ENCODE measurements at places on chromosomes 3 and 15. TPM values are rescaled to one million over a fixed set of nuclear protein-coding genes. Genes with fewer than 3 reads are reported as not detected.

DNA sequence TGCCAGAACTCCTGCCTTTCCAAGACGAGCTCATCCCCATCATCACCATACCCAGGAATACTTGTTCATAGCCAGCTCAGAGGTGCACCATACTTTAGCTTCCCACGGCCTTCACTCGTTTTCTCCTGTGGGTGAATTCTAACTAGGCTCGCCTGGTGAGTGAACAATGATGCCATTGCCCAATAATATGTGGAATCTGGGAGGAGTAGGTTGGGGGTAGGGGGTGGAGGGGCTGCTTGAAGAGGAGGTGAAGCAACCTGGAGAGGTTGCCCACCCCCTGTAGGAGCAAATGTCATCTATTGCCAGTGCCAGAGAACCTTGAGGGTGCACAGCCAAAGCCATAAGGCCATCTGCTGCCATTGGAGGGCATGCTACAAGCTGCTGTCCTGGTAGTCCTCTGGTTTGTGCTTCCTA is 592 bp upstream of the ZNF445 start:
- DNase-seq = no peak

DNA sequence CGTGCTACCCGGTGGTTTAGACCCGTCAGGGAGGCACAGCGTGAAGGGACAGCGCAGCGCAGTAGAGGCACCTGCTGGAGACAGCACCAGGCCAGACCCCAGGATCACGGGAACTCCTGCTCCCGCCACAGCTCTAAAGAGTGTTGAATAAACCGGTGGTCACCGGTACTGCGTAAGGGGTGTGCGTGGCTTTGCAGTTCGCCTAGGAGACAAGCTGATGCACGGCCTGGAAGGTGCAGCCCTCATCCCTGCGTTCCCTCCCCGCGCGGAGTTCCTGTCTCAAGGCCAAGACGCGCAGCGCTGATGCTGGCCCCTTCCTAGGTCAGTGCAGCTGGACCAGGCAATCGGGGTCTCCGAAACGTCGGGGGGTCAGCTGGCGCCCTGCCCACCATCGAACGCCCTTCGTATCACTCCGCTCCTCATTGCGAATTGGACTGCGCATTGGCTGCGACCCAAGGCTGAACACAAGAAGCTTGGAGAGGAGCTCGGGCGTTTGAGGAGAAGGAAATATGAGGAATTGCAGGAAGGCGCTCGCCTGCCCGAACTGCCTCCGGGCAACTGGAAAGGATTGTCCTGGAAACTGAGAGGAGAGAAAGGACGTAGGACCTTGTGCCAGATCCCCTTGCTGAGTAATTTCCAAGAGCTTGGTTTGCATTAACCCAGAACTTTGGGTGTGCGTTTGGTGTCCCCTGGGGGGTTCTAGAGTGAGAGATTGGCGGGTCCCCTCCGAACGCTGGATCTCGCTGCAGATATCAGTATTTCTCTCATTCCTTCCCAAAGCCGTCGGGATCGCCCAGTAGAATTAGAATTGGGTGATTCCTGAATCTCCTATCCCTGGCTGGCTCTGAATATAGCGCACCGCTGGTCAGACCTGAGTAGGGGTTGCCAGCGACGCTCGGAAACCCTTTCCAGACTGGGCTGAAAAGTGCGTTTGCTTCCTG is 2.3 kb upstream of the SOX14 start:
- DNase-seq = no peak

DNA sequence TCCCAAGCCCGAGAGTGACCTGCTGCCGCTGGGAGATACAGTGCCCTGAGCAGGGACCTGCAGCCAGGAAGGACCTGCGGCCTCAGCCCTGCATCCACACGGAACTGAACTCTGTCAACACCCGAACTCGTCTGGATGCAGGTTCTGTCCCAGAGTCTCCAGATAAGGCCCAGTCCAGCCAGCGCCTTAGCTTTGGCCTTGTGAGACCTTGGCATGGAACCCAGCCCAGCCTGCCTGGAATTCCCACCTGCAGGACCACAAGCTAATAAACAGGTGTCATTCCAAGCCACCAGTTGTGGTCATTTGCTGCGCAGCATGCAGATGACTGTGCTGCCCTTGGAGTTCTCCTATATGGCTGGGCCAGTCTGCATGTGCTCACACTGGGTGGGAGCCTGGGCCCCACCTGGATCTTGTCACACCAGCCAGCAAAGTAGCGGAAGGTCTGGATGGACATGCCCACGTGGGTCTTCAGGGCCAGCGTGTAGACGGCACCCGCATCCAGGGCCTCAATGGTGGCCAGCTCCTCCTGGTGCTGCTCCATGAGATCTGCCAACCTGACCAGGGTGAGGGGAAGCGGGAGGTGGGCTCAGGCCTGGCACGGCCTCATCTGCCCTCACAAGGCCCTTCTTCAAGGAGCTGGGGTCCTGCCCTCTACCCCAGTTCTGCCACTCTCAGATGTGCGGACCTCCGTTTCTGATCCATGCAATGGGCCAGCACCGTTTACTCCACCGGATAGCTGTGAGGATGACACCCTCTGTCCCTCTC is 47.2 kb upstream of the SLC41A3 start:
- peak; percentile 8 for DNase-seq

WDR76 gene
- 1.8 TPM for total RNA-seq

POPDC2 gene
- total RNA-seq = 512 TPM

C3orf33 gene
- total RNA-seq = 6.6 TPM

GP5 gene
- not detected for total RNA-seq

All from left ventricle myocardium inferior (tissue), 1 donor.